A549 treated with CpdA at 1 μM for 4 hours (cell line): ENCODE measurements at places on chromosomes 7 and 10. TPM values are rescaled to one million over a fixed set of nuclear protein-coding genes. Genes with fewer than 3 reads are reported as not detected.

The DMBT1 gene
- total RNA-seq: 0.02 to 0.06 TPM (median 0.05 TPM) in 4 of 5 replicates, not detected in the other

The NUDT5 gene
- 126 to 167 TPM (median 141 TPM) in 5 replicates for total RNA-seq

The AQP1 gene
- total RNA-seq: 0.36 to 0.70 TPM (median 0.45 TPM) in 5 replicates

The MINDY3 gene
- total RNA-seq: 11.6 to 15.6 TPM (median 12.6 TPM) in 5 replicates

The ASZ1 gene
- not detected in 5 replicates for total RNA-seq

The TEX47 gene
- not detected in 5 replicates for total RNA-seq

The CLDN3 gene
- 1.4 to 3.8 TPM (median 3.1 TPM) in 5 replicates for total RNA-seq

The CD36 gene
- total RNA-seq: 0.13 to 0.22 TPM in 2 of 5 replicates, not detected in the others

The SEMA3E gene
- total RNA-seq: 2.2 to 3.4 TPM (median 2.8 TPM) in 5 replicates

The DENND2A gene
- total RNA-seq: 0.22 to 1.3 TPM (median 0.30 TPM) in 5 replicates

The SLC26A3 gene
- total RNA-seq: not detected in 5 replicates
